NCI-H524 (cell line): ENCODE measurements at places on chromosomes 3 and 15.

- DNase-seq = no peak
Measured at GRCh38 chr15:68389041-68389930, 42.7 kb downstream of the ITGA11 start.

GRCh38 chr3:124786511-124787241 lies 56.4 kb downstream of the UMPS start:
- DNase-seq = no peak

- no peak for DNase-seq
Measured at GRCh38 chr3:54970895-54971294, 43.0 kb upstream of the LRTM1 start.

DNA sequence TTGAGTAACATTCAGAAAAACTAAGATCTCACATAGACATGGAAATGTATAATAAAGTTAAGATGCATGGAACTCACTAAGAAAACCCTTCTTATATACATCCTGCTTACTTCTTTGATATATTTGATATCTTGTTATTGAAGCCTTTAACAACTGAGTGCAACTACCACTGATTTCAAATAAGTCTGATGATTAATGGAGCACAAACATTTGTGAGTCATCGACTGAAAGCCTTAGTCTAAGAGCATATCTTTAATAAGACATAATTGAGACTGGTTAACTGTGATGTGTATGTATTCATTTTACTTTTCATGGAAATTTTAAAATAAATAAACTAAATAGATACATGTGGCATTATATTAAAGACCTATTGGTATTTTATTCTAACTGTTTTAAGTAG lies 740.5 kb downstream of the EPHA3 start:
- no peak for DNase-seq

DNA sequence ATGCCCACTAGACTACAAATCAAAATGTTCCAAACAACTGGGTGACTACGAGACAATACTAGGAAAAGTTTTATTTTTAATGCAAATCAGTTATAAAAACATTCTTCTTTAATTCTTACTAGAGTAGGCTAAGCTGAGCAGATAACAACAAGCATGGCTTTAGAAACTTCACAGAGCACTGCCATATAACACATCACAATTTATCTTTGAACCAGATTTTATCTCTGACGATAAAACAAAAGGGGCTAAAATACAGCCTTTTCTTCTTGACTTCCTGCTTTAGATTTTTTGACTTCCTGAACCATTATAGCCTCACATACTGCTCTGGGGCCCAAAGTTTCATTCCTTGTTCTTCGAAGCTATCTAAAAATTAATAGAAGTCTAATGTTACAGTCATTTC lies 25.9 kb downstream of the TBC1D2B start:
- no peak for DNase-seq

GRCh38 chr3:33089515-33089914 lies 7.4 kb downstream of the GLB1 start:
- no peak for DNase-seq

DNA sequence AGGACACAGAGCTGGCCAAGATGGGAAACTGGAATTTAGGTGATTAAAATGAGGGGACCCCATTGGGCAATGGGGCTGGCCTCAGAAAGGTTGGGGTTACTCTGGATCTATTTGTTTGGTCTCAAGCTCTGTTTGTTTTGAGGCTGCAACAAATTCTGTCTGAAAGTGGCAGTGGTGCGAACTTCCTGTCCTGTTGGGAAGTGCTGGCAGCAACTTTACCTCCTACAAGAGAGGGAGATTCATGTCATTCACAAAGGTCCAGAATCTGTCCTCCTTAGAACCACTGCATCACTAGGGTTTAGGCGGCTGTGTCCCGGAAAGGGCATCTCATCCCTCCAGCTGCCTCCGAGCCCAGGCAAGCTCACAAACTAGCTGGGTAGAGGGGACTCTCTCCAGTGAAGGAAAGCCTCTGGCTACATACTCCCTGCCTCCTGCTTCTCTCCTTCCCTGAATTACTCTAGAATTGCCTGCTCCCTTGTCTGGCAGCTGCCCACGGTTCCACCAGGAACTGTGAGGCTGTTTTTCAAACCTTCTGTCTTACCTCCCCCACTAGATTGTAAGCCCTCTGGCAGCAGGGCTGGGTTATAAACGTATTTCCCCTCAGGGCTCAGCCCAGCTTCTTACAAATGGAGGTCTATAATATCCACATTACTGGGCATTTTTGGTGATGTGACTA lies 23.6 kb downstream of the MEGF11 start:
- peak; percentile 32 for DNase-seq

- no peak for DNase-seq
Measured at GRCh38 chr3:73542136-73542535, 82.6 kb downstream of the PDZRN3 start.

GRCh38 chr3:16480861-16481545 lies 32.5 kb downstream of the RFTN1 start:
- no peak for DNase-seq

DNA sequence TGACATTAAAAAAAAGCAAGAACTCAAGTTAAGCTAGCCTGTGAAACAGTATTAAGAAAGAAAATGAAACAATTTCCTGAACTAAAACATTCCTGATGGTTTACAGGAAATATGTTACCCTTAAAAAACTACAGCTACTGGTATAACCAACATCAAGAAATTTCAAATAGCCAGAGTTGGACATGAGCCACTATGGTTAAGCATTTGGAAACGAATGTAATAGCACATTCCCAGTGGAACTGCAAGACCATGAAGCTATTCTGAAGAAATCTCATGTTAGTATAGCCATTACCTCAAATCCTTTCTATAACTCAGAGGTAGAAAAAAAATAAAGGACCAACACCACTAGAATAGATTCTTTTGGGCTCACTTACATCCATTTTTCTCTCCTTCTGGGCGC lies 30.2 kb downstream of the CPNE4 start:
- DNase-seq = no peak

- no peak for DNase-seq
Measured at GRCh38 chr3:40504636-40505430, 1.0 kb upstream of the ZNF620 start.

GRCh38 chr15:70299931-70300869 lies 202.5 kb upstream of the TLE3 start:
- DNase-seq = no peak

- no peak for DNase-seq
Measured at GRCh38 chr3:133831966-133832801, 26.6 kb downstream of the SRPRB start.

DNA sequence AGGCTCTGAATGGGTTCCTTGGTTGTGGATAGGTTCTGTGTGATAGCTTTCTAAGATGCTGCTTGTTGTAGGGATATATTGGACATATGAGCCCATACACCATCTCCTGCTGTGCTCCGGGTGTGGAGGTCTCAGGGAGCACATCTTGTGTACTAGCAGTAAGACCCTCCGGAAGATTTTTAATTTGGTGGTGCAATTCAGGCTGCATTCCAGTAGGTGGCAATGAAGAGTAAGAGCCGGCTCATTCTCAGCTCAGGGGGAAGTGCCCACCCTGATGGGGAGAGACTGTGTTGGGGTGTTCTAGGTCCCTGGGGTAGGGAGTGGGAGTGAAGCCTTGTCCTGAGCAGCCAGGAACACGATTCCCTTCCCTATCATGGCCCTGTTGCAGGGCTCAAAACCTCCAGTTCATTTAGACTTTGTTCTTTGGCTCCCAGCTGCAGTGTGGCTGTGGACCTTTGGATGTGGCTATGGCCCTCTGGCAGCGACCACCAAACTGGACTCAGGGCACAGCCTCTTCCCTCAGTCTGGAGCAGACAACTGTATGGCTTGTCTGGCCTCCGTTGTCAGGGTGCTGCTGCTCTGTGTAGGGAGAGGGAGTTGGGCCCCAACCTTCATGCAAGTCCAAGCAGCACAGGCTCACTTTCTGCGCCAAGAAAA lies 104.7 kb downstream of the UNC13C start:
- peak; percentile 53 for DNase-seq

DNA sequence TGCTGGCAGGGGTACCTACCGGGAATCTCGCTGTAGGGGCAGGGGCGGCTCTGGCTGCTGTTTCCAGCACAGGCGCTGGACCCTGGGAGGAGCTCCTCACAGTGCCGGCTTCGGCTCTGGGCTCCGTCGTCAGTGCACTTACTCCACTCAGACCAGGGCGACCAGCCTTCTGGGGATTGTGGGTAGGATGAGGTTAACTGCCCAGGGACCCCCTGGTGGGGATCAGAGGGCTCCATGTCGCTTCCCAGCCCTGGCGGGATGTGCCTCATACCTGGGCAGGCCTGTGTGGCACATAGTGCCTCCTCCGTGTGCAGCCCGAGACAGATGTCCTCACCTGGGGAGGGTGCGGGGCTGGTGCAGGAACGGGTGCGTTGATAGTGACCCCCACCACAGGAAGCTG lies 115.7 kb downstream of the SEMA5B start:
- DNase-seq = no peak

DNA sequence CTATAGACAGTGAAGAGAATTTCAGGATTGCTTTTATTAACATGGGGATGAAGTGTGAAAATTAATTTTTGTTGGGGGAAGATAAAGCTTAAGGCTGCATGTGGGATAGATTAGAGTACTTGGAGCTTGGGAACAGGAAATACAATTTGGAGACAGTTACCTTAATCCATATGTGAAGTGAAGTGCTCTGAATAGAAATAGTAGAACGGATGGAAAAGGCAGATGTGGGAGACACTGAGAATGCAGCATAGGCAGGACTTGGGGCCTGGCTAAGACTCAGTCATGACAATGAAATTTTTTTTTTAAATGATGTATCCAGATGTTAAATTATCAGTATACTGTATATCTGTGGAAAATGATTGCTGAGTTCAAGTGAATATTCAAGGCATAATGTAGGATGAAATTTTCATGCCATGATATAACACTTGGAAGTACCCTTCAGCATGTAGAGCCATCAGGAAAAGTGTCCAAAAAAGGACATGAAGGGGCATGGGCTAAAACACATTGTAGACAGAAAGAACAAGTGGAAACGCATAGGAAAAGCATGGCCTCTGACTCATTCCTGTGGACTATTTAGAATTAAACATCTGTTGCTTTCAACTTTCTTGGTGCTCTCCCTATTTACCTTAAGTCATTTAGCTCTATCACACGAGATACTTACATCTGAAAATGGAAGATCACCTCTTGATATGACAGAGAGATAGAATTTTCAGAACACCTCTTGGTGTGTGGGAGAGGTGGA lies 134.8 kb downstream of the RBMS3 start:
- no peak for DNase-seq

- peak; percentile 59 for DNase-seq
Measured at GRCh38 chr3:12810961-12811360, 14.5 kb downstream of the CAND2 start.

- no peak for DNase-seq
Measured at GRCh38 chr15:69719527-69720240, 267.1 kb downstream of the RPLP1 start.

- DNase-seq = no peak
Measured at GRCh38 chr3:123341-123740, 73.2 kb upstream of the CHL1 start.

- DNase-seq = no peak
Measured at GRCh38 chr3:53835257-53835656, 11.0 kb downstream of the CHDH start.

DNA sequence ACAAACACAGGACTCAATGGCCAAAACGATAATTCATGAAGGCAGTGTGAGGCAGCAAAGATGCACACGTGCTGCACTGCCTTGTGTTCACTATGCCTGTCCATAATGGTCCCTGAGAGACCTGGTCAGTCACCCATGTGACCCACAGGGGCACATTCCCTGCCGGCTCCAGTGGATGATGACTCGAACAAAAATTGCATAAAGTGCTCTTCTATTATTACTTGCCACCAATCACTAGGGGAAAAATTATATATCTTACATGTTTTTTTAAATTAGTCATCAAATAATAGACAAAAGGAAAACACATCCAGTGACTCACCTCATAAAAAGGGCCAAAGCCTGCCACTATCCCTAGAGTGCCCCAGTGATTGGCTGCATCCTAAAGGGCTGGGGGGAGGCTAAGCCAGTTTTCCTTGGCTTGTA lies 47.5 kb downstream of the UBP1 start:
- DNase-seq = no peak
